Endodermal cell (in vitro differentiated cells): ENCODE measurements at places on chromosomes 5 and 9.

- DNase-seq, result no peak
Observed at GRCh38 chr5:126414874-126415502, 8.2 kb upstream of the GRAMD2B start.

- no peak for DNase-seq
Observed at GRCh38 chr5:72468606-72469005, 38.6 kb downstream of the ZNF366 start.

GRCh38 chr5:180034564-180034963 is 37.0 kb downstream of the RNF130 start:
- no peak for DNase-seq

GRCh38 chr9:116064970-116065369 is 88.6 kb upstream of the PAPPA start:
- DNase-seq, result no peak

DNA sequence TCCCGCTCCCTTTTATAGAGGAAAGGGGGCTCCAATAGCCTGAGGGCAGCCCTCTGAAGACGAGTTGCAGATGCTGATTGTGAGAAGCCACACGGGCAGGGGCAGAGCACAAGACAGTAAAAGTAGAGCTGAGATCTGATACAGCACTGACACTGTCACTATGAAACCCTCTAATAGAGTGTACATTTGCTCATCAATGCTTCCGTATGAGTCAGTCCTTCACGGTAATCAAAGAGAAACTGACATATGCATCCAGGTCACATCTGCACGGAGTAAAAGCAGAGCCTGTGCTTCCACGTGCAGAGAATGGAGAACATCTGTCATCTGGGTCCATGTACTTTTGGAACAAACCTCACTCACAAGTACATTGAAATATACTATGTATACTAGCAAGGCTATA is 60.6 kb upstream of the TMEM215 start:
- no peak for DNase-seq

DNA sequence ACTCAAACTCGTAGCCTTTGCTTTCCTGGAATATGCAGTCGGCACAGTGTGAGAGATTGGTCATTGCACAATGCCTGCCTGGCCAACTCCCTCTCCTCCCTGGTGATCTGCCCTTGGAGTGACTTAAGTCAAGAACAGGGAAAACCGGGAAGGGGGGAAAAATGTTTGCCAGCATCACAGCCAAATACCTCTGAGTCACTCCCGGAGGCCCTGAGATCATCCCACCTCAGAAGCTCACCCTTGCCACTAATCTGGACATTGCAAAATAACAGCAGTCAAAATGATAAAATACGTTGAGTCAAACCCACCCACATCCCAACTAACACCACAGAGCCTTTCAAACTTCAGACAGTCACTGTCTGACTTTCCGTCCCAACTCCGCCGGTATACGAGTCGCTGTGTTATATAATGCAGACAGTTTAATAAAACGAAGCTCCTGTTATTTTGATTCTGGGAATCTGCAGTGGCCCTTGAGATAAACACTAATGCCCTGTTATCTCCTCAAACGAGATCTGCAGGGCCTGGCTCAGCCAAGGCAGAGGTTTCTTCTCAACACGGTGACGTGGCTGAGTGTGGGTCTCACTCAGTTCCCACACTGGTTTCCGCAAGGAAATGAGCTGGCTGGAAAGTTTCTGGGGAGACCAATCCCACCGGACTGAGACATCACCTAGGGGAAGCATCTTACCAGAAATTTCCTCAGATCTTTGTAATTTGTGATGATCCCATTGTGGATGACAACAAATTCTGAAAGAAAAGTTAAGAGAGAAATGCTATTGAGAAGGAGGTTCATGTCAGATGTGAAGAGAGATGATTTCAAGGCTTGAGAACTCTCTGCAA is 22.1 kb downstream of the GFPT2 start:
- DNase-seq, result peak; percentile 69

DNA sequence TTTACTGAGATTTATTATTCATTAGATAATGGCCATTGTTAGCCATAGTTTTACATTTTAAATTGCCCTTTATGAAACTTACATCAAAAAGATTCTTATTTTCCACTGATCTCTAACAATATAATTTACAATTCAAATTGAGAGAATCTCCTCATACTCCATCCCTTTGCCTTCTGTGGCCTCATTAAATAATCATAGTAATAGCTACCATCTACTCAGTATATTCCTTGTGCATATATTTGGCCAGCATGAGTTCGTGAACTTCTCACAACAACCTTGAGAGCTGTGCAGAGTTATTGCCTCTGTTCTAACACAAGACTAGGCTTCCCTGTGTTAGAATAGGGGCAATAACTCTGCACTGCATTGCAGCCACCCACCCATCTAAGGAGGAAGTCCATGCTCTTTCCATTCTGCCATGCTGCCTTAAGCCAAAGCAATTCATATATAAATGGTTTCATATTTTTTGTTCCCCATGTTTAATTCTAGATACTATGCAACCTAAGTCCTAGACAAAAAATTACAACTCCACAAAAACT is 99.1 kb downstream of the ADAMTSL1 start:
- no peak for DNase-seq

- DNase-seq, result no peak
Observed at GRCh38 chr5:30811298-30811697, 382.2 kb upstream of the CDH6 start.

- no peak for DNase-seq
Observed at GRCh38 chr5:58980890-58981289, 398.0 kb downstream of the RAB3C start.

DNA sequence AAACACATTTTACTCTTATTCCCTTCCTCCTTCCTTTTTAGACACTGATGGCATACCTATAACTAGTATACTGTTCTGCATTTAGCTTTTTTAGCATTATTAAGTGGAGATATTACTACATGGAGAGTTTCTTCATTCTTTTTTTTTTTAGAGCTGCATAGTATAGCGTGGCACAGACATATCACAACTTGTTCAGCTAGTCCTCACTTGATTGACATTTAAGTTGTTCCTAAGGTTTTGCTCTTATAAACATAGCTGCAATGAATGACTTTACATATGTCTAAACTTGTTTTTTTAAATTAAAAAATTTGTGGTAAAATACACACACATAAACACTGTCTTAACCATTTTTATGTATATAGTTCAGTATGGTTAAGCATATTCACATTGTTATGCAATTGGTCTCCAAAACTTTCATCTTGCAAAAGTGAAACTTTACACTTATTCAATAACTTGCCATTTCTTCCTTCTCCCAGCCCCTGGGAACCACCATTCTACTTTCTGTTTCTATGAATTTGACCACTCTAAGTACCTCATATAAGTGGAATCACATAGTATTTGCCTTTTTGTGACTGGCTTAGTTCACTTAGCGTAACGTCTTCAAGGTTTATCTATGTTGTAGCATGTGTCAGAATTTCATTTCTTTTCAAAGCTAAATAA is 48.7 kb downstream of the ANKDD1B start:
- DNase-seq, result no peak

DNA sequence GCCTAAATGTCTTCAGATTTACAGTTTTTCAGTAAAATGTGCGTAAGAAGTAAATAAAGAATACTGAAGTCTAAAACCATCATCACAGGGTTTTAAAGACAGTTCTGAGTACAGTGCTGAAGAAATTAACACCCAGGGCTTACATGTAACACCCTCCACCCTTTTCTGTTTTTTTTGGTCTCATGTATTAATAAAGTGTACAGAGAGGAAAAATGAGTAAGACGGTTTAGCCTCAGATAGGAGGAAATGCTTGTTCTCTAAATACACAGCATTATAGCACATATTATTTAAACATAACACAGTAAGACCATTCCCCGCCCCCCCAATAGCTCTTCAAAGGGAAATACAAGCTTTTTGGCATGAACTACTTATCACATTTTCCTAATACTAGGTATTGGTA is 119.3 kb downstream of the CHSY3 start:
- no peak for DNase-seq

DNA sequence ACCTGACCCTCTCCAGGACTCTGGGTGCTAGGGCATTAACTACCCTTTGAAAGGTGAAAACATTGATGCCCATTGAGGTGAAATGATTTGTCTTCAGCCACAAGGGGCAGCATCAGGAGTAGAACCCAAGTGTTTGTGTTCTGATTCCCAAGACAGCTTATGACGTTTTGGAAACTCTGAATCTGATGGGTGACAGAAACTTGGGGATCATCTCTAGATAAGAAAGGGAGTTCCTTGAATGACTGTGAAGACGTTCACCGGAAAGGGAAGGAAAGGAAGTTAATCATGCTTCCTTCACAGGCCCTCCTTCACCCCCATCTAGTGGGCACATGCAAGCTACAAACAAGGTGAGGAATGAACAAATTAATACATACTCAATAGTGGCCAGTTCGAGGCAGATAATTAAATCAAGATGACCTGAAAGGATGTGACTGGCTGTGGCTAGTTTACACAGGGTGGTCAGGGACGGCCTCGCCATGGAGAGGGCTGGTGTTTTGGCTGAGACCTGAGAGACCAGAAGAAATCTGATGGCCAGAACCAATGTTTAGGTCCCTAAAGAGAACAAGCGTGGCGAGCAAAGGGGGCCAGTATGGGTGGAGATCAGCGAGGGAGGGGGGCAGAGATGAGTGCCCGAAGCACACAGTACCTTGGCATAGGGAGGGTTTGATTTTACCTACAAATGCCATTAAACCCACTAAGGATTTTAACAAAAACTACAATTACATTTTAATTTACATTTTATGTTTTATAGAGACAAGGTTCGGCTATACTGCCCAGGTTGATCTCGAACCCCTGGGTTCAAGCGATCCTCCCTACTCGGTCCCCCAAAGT is 937 bp upstream of the SLC26A2 start:
- peak; percentile 70 for DNase-seq

DNA sequence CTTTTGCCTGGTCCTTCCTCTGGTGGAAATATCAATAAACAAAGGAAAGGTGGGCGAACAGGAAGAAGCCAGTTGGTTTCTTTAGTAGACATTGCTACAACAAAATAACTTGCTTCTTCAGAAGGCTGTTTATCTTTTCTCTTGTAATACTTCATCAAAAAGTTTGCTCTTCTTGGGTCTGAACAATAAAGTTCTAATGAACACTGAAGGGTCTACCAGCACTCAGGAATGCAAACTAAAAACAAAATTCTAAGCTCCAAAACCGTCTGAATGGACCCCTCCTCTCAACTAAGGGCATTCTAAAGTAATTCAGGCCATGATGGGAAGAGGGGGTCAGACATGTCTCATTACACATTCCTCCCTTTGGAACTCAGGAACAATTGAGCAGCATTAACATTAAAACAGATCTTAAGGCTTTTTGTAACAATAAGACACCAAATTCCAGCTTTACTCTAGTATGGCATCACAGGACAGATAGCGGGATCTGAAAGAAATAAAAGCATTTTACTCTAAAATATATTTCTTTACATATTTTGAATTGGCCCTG is 2.3 kb downstream of the TBCA start:
- no peak for DNase-seq

GRCh38 chr5:37814699-37815098 is 25.1 kb downstream of the GDNF start:
- no peak for DNase-seq

- no peak for DNase-seq
Observed at GRCh38 chr5:93062548-93062947, 518.5 kb downstream of the NR2F1-AS1 start.

- peak; percentile 81 for DNase-seq
Observed at GRCh38 chr9:130893341-130894101, 3.1 kb downstream of the QRFP start.

- peak; percentile 31 for DNase-seq
Observed at GRCh38 chr5:170533383-170533782, 29.6 kb downstream of the KCNIP1 start.

GRCh38 chr9:95225076-95225725 is 92.3 kb downstream of the FANCC start:
- no peak for DNase-seq

- no peak for DNase-seq
Observed at GRCh38 chr5:163915481-163915961, 410.1 kb downstream of the MAT2B start.

GRCh38 chr9:22005702-22006606 is 3.2 kb downstream of the CDKN2B start:
- DNase-seq, result peak; percentile 72

- no peak for DNase-seq
Observed at GRCh38 chr5:91379246-91379913, 3.7 kb downstream of the ARRDC3 start.
